ENCODE measurements at places on chromosomes 4 and X.

DNA sequence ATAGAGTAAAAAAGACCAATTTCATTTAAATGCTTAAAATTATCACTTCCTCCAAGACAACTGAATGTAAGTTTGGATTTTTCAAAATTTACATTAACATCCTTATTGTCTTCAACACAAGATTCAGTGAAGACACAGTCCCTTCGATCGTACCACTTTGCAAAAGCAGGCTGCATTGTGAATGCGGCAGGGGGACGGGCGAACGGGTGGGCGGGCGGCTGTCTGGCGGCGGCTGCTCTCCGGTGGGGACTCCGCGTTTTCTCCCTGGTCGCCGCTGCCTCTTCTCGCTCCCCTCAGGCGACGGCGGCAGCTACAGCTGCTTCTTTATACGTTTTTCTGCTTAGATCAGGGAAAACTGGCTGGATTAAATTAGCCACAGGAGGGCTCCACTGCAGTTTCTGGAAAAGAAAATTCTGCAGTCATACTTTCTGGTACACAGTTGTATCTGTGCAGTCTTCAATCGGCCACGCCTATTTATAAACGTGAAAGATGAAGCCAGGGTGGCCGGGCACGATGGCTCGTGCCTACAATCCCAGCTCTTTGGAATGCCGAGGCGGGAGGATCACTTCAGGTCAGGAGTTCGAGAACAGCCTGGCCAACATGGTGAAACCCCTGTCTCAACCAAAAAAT is 33.9 kb upstream of the HPF1 start:
- peak; percentile 13 for DNase-seq

DNA sequence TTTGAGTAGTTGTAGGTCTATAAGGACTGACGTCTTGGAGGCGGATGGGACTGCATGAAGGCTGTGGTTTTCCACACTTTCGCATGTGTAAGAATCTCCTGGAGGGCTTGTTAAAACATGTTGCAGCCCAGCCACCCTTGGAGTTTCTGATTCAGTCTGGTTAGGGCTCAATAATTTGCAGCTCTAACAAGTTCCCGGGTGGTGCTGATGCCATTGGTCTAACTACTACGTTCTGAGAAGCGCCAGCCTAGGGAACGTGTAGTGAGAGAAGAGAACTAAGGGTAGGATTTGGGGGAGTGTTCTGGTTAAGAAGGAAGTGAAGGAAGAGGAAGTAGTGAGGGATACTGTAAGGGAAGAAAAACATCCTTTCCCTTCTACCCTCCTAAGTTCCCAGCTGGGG is 138.9 kb downstream of the LARP7 start:
- DNase-seq = no peak

DNA sequence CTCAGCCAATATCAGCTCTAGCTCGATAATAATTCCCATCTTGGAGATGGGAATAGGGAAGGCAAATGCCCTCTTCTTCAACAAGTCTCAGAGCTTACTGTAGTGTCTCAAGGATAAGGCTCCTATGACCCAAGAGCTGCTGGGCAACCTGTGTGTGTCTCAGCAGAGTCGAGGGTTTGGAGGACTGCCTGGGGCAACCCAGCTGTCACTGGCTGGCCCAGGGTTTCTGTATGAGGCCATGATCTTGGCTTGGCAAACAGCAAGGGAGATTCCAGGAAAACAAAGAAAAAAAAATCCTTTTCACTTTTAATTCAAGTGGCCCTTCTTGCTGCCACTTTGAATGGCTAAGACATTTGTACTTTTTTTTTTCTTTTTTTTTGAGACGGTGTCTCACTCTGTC is 34.4 kb downstream of the TMSB4X start:
- no peak for DNase-seq

DNA sequence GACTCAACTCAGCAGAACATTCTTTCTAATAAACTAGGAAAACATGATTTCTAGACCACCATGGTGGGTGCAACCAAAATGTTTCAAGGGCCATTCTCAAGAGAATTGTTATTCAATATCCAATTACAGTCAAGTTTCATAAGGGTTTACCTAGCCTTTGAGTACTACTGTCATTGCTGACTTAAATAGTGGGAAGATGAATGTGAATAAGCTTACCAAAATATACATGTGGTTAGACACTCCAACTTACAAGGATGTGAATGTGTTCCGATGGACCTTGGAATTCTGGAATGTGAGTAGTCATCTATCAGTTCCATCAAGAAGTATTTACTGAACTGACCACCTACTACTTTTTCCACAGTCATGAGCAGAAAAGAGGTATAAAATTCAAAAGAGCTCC is 16.9 kb downstream of the SH3RF1 start:
- no peak for DNase-seq

DNA sequence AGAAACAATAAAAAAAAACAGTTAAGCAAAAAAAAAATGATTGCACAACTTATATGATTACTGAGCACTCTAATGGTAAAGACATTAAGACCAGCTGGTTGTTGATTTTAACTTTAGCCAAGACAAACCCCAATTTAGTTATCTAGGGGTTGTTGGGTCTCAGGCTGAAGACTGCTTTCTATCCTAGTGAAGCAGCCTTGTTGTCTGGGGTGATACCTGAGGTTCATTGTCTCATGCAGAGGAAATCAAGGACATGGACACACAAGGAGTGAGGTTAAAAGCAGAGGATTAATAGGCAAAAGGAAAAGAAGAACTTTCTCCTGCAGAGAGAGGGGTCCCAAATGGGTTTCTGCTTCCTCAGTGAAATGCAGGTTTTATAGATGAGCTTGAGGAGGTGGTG is 40.0 kb upstream of the CYP2U1 start:
- DNase-seq = no peak

- no peak for DNase-seq
Measured at GRCh38 chr4:56050625-56051024, 101.9 kb downstream of the CEP135 start.

DNA sequence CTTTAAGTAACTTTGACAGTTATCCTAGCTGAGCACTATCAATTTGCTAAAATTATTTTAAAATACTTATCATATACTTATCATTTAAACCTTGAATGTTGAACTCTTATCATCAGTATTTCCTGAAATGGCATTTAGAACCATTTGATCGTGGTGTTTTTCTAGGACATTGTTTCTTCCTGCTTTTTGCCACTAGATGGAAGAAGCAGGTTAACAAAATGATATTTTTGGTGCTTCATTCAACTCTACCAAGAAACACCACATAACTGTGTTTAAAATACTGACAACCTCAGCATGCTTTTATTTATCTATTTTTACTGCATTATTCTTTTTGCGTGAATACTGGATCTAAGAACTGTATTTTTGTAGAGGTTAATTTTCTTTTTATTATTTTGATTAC is 44.6 kb downstream of the C4orf33 start:
- no peak for DNase-seq

GRCh38 chr4:70291341-70291740 is 43.4 kb upstream of the CABS1 start:
- DNase-seq = no peak

DNA sequence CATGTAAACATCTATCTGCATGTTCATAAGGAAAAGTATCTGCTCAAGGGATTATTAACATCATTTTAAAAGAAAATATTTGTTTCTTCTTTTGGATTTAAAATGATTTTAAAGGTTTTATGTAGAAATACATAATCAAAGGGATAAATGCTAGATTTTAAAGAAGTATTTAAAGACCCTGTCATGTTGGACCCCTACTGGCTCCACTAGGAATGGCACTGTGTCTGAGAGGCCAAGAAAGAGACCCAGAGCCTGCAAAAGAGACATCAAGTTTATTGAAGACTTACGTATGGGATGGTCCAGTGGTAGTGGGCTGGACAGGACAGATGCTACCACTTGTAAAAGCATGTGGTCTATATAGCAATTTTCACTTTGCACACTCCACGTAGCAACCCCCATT is 78.7 kb upstream of the PCDH18 start:
- DNase-seq = no peak

- no peak for DNase-seq
Measured at GRCh38 chr4:94669672-94670664, 87.8 kb upstream of the BMPR1B start.

GRCh38 chr4:73770917-73771316 is 30.5 kb downstream of the CXCL8 start:
- no peak for DNase-seq

DNA sequence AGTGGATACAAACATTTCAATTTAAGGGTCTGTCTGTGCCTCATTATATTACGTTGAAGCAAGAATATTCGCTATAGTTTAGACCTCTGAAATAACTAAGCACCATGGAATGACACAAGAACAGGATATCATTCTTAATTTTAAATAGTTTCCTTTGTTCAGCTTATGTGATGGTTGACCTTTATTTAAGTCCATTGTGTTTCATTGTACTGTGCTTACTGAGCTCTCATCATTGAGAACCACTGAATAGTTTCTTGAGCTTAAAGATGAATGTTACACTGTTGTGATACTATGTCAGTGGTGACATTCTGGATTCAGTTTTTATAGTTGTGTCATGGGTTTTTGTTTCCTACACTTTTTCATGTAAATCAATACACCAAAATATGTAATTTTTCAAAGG is 239.3 kb downstream of the RPA4 start:
- no peak for DNase-seq

DNA sequence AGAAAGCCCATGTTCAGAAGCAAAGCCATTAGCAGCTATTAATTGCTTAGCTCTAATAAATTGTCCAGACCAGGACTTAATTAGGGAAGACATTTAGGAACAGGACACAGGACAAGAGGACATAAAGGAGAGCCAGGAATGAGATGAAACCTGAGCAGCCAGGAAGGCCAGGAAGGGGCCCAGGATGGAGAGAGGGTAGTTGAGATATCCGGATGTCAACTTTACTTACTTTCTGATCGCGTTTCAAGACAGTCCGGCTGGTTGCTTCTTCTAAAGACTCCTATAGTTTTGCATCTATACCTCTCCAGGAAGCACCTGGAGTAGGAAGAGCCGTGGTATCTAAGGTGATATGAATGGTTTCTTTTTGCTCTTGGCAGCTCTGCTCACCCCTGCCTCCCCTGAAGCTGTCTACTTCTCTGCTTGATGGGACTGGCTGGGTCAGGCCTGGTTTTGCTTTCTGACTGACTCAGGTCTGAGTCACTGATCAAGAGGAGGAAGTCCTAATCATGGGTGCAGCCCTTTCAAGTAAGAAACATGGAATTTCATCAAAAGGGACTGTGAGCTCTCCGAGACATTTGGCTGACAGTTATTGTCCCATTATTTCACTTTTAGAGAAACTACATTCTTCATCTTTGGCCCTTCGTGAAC is 733.3 kb downstream of the RPA4 start:
- DNase-seq = no peak

- no peak for DNase-seq
Measured at GRCh38 chr4:19520939-19521520, 730.7 kb upstream of the SLIT2 start.

DNA sequence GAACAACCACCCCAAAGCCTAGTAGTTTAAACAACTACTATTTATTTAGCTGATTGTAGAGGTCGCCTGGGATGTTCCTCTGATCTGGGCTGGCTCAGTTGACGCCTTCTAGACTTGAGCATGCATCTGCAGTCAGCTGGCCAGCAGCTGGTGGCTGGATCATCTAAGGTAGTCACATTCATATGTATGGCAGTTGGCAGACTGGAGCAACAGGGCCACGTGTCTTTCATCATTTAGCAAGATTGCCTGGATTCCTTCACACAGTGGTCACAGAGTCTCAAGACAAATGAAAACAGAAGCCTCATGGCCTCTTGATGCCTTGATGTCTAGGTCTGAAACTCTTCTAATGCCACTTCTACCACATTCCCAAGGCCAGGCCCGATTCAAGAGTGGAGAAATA is 220.6 kb upstream of the S100G start:
- no peak for DNase-seq

DNA sequence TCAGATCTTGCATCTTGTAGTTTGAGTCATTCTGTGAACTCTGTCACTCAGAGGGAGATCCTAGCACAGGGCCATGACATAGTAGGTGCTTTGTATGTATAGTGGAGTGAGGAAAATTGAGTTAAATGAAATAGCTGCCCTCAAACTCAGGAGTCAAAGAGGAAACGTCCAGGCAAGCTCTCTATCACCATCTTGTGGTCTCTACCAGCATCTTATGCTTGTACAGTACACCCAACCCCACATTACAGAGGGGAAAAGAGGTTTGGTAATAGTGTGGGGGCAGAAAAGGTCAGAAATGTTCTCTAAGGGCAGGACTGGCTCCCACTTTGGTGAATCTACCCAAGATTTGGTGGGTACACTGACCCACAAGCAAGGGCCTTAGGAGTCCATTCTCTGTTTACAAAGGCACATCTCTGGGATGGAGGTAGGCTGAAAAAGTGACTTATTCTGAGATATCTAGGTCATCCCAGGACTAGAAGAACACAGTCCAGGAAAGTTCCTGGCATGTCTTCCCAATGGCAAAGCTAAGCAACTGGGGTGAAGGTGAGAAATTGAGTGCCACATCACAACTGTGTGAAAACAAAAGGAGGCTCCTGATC is 131.8 kb downstream of the OR13H1 start:
- DNase-seq = no peak

DNA sequence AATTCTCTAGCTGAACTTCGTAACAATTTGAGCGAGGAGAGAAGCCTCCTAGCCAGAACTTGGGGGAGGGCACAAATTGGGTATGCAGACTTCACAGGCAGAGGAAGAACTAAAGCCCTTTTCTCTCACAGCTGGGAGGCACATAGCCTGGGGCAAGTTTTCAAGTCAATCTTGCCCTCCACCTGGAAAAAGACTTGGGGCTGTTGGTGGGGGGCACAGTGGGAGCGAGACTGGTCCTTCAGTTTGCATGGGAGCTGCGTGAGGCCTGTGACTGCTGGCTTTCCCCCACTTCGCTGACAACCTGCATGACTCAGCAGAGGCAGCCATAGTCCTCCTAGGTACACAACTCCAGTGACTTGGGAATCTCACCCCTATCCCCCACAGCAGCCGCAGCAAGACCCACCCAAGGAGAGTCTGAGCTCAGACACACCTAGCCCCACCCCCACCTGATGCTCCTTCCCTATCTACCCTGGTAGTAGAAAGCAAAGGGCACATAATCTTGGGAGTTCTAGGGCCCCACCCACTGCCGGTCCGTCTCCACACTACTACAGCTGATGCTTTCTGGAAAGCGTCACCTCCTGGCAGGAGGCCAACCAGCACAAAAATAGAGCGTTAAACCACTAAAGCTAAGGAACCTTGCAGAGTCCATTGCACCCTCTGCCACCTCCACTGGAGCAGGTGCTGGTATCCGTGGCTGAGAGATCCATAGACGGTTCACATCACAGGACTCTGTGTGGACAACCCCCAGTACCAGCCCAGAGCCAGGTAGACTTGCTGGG is 160.8 kb downstream of the CBLL2 start:
- no peak for DNase-seq

DNA sequence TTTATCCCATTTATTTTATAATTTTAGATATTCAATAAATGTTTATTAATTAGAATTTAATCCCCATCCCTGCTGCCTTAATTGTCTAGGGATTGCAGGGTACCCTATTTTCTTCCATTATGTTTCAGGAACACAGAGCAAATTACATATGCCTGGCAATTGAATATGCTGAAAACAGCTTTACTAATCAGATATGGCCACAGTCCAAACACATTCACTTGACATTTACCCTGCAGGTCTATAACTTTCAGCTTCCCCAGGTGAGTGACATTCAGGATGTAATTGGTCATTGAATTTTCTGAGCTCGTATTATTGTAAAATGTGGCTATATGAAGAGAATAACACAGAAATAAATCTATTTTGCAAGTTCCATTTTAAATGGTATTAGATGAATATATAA is 218.7 kb upstream of the NDST4 start:
- DNase-seq = no peak

- DNase-seq = no peak
Measured at GRCh38 chr4:106344647-106344970, 24.0 kb downstream of the GIMD1 start.

All from stimulated activated CD4-positive, alpha-beta T cell treated with anti-CD3 and anti-CD28 coated beads, Interleukin-4, amount 100 ng/mL, for 1 hour (primary cell).